Activated CD8-positive, alpha-beta memory T cell treated with anti-CD3 and anti-CD28 coated beads for 4 hours (primary cell): ENCODE measurements at places on chromosomes 7 and 10.

DNA sequence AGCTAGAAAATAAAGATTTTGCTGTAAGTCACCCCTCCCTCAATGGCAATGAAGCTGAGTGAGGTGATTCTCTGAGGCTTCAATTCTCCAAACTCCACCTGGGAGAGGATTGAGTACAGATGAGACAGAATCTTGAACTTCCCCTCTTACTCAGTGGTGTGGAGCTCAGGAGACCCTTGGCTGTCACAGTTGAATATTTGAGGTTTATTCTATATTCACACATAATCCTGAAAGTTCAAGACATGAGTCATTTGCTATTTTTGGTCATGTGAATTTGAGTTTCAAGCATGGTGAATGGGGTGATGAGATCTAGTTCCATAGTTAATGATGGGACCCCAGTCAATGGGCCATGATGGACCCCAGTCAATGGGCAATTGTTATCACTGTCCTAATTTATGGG is 13.9 kb upstream of the TECTB start:
- no peak for DNase-seq

DNA sequence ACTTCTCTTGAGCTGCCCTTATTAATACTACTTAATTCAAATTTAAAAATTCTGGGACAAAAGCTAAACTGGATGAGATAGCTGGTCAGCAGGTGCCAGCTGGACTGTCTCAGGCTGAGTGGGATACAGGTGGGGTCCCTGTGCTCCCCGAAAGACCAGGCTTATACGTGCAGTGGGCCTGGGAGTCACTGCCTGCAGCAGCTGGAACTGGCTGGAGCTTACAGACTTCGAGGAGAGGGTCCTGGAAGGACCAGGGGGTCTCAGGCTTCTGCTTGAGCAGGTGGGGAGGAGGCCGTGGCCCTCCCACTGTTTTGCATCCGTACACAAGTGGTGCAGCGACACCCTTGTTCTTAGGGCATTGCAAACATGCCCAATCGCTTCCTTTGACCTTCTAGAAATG is 203.7 kb downstream of the GLRX3 start:
- no peak for DNase-seq

DNA sequence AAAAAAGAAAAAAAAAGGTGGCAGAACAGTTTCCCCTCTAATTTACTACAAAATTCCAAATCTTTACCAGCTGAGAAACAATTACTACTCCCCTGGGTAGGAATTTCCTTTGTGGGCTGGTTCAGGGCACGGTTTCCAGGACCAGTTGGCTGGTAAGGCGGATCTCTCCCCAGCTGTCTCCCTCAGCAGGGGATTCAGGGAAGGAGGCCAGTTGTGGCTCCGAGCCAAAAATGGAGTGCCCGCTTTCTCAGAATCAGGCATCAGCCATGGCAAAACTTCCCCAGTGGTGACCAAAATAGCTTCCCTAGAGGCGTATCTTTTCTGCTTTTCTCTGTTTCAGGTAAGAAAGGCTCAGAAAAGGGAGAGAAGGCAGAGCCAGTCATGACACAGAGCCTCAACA is 91.2 kb downstream of the ZNF22 start:
- no peak for DNase-seq

GRCh38 chr10:3095373-3096139 is 28.2 kb downstream of the PFKP start:
- peak; percentile 15 for DNase-seq

DNA sequence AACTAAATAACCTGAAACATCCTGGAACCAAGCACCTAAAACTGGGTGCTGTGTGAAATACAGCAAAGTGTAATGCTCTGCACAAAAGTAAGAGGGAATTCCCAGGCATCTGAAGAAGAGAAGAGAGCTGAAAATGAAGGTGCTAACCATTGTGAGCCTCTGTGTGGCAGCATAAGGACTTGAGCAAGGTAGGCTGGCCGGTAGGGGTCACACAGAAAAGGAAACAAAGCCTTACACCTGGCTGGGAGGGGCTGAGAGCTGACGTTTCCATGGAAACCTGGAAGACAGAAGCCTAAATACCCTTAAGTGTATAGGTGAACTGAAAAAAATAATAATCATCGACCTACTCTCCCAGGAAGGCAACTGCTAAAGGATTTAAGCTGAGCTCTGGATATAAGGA is 48.6 kb downstream of the CUL1 start:
- DNase-seq: no peak

GRCh38 chr10:102863660-102864059 is 5.6 kb upstream of the AS3MT start:
- no peak for DNase-seq

- no peak for DNase-seq
Observed at GRCh38 chr7:26925768-26926167, 61.4 kb upstream of the SKAP2 start.

- DNase-seq: no peak
Observed at GRCh38 chr10:99661377-99661763, 2.1 kb downstream of the ENTPD7 start.

GRCh38 chr10:117519286-117519685 is 23.3 kb upstream of the EMX2 start:
- no peak for DNase-seq

DNA sequence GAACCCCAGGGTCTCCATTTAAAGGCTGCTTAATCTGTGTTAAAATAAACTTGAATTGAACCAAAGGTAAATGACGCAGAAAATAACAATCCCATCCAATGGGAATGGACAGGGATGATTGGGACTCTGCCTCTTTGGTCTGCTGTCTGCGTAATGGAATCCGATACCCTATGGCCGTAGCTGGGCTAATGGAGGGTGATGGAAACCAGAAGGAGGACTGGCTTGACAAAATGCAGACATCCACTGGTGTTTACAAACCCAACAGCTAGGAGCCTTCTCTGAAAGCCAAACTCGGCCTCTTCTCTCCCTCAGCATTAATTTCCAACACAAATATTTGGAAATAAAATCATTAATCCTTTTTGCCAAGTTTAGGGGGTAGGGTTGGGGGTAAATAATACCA is 162.2 kb upstream of the CHST15 start:
- no peak for DNase-seq

GRCh38 chr10:120460186-120460585 is 3.2 kb downstream of the PLPP4 start:
- no peak for DNase-seq

DNA sequence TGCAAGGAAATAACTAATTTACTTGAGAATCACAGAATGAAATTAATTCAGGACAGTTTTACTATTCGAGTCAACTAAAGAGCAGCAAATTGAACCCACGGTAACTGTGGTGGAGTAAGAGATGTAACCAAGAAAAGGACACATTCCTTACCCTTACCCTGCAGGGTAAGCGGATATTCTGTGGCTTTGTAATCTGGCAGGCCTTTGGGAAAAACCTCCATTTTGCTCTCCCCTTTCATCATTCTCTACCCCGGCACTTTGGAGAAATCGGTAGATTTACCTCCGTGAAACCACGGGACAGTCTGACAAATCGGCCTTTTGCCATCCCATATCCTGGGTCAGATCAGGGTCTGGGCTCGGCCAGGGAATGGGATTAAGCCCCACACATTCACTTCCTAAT is 18.4 kb downstream of the RCC1L start:
- DNase-seq: no peak

GRCh38 chr10:104347295-104348045 is 6.2 kb upstream of the CFAP58 start:
- no peak for DNase-seq

DNA sequence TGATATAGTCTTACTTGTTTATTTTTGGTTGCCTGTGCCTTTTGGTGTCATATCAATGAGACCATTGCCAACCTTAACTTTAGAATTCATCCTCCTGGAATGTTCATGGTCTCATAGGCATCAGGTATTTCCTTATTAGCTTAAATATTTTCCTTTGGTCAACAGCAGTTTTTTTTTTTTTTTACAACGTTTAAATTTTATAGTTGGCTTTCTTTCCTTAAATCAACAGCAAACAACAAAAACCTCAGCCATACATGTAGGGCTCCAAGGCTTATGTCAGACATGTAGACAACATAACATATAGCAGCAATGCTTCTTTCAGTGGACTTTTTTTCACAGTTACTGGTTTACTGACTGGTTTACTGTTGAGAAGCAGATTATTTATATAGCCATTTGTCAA is 22.7 kb downstream of the ENTPD7 start:
- DNase-seq: no peak

GRCh38 chr7:157896774-157897555 is 560.2 kb downstream of the DNAJB6 start:
- DNase-seq: no peak

DNA sequence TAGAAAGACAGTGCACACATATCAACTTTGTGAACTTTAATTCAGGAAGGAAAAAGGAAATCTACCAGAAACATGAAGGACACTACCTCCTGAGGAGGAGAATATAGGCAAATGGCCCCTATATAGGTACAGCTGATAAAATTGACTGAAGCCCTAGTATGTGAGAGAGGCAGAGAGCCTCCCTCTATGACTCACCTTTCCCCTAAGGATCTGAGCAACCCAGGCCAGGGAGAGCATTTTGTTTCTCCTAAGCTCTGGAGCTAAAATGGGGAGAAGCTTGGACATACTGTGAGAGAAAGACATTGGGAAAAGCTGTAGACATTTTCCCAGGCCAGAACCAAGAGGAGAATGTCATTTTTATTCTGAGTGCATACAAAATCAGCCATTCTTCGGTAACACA is 303.5 kb downstream of the AHR start:
- DNase-seq: no peak

DNA sequence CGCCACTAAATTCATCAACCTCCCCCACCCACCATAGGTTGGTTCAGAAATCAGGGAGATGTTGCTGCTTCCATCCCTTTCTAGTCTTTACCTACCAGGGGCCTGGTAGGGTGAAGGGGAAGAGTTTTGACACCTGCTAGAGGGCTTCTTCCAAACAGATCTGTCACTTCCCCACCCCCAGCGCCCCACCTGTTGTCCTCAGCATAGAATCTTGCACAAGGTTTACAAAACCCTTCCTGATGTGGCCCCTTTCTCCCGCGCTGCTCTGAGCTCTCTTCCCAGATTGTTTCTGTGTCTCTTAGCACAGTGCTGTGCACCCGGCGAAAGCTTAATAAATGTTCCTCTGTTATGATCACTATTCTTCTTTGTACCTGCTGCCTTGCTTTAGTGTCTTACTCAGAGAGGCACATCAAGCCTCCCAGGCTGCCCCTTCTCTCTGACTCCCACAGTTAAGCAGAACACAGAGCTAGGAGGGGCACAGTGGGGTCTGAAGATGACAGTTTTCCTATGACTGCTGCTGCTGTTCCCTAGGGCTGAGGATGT is 11.2 kb upstream of the C10orf95 start:
- no peak for DNase-seq

GRCh38 chr10:16258291-16259040 is 178.3 kb upstream of the PTER start:
- no peak for DNase-seq

DNA sequence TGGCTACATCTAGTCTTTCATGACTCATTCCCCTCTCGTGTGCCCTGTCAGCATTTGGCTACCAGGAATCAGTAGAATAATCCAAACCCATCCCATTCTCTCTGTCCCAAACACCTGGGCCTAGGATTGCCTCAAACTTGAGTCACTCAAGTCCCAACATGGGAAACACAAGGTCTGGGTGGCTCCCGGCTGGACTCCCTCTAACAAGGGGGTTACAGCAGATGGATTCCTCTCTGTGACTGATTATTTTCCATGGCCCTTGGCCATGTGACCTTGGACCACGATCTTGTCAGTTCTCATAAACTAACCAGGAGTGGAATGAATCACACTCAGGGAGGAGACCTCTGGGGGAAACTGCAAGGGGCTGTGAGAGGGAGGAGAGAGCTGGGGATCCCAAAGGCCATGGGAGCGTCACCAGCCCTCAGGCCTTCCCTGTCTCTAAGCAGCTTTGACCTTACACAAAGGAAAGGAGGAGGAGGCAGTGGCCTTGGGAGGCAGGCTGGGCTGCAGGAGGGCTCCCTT is 533.1 kb downstream of the KCNMA1 start:
- no peak for DNase-seq

DNA sequence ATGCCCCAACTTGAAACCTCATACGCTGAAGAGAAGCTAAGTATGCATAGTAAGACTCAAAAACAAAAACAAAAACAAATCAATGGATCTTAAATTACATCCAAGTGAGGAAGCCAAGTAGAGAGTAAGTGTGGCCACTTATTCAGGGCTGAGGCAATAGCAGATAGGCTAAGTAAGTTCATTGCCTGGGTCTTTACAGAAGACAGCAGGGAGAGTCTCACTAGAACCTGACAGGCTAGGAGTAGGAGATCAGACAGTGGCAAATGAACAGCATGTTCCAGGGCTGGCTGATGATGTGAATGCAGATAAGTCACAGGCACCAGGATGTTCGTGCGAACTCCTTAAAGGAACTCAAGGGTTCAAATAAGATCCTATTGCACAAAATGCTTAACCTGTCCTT is 568.6 kb downstream of the KCNMA1 start:
- no peak for DNase-seq

- no peak for DNase-seq
Observed at GRCh38 chr10:10661176-10661575, 356.5 kb upstream of the CELF2 start.

GRCh38 chr10:82801289-82801688 is 926.3 kb downstream of the NRG3 start:
- DNase-seq: no peak

DNA sequence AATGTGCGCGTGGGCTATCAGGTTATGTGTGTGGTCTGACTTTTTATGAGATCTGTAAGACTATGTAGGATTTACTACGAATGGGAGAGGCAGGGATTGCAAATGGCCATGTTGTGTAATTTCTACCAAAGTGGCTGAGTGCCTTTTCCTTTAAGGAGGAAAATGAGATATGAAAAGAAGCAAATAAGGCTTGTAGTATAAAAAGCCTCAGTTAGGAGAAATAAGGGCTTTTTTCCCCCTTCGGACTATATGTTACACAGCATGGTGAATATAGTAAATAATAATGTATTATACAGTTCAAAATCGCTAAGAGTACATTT is 447 bp upstream of the GPAM start:
- no peak for DNase-seq

DNA sequence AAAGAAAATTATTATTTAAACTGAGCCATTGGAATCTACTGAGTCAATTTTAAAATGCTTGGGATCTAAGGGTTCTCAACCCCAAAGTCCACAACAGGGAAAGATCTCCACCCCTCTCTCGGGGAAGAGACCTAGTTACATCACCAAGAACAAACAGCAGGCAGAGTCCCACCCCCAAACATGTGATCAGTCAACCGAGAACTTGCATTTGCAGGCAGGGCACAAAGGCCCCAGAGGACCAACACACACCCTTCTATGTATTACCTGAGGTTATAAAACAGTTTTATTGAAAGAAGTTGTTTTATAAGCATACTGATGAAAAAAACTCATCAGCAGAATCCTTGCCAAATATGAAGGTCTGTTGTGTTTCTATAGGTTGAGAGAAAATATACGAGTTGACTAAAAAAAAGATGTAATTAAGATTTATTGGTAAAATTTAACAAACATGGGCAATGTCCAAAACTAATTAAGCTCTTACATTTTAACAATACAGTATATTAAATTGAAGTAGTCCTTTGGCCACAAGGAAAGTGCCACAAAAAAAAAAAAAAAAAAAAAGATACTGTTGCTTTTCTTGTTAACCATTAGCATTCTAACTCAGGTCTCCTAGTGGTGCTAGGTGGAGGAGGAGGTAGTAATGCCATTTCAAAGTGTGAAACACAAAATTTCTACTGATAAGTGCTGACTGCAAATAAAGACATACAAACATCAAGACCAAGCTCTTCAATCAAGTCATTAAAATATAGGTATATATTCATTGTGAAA is 975 bp upstream of the USP54 start:
- no peak for DNase-seq
